ENCODE measurements at places on chromosomes 2 and 18.

DNA sequence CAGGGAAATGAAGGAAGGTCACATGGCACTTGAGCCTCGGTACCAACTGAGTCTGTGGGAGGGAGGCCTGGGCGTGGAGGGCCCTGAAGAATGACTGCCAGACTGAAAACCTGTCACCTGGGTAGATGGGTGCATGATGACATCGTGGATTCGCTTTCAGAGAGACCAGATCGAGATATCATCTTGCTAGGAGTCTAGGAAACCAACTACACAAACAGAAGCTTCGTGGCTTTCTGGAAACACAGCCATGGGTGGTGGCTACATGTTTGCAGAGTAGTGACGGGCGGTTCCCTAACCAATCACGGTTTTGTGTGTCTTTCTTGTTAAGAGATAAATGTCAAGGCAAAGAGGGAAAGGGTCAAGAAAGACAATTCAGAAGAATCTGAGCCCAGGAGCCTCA is 155.0 kb downstream of the EIPR1 start:
- peak; percentile 49 for DNase-seq

DNA sequence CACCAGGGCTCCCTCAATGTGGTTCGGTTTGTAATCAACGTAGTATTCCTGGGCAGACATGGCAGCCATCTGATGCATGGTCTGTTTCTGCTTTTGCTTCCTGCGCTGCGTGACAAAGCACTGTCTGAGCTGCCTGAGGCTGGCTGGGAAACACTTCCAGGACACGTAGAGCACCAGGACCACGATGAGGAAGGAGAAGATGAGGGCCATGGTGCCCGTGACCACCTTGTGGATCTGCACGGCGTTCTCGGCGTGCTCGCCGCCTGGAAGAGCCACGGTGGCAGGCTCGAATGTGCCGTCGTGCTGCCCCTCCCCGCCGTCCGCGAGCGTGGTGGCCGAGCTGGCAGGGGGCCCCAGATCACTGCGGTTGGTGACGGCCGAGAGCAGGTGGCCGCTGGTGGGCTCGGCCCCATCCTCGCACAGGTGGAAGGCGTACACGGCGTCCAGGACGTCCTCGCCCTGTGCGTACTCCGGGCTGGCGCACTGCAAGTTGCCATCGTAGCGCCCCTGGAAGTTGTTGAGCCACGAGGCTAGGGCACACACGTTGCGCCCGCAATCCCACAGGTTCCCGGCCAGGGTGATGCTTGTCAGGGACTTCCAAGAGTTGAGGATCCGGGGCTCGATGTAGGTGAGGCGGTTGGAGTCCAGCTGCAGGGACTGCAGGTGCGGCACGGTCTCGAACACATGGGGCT is 2.1 kb downstream of the LRRTM1 start:
- DNase-seq = no peak

DNA sequence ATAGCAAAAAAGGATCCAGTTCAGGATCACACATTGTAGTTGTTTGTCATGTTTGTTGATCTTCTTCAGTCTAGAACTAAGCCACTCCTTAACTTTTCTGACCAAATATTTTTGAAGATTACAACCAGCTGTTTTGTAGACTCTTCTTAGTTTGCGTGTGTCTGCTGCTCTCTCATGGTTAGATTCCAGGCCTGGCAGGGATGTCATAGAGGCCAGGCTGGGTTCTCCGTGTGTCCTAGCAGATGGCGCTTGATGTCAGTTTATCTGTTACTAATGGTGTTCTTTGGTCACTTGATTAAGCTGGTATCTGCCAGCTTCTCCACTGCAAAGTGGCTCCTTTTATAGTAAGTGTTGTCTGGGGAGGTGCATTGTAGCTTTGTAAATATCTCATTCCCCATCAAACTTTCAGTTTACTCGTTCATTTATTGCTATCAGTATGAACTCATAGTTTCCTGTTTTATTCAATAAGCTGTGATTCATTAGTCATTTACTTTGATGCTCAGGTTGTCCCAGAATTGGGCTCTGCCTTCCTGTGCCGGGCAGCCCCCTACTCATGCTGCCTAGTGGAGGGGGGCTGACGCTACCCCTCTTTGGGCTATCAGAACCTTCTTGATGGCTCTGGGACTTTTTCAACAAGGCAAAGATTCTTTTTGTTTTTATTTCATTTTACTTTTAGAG is 42.1 kb downstream of the GRHL1 start:
- no peak for DNase-seq

- DNase-seq = no peak
These were observed 9.4 kb downstream of the CABLES1 start for GRCh38 chr18:23144640-23145039.

DNA sequence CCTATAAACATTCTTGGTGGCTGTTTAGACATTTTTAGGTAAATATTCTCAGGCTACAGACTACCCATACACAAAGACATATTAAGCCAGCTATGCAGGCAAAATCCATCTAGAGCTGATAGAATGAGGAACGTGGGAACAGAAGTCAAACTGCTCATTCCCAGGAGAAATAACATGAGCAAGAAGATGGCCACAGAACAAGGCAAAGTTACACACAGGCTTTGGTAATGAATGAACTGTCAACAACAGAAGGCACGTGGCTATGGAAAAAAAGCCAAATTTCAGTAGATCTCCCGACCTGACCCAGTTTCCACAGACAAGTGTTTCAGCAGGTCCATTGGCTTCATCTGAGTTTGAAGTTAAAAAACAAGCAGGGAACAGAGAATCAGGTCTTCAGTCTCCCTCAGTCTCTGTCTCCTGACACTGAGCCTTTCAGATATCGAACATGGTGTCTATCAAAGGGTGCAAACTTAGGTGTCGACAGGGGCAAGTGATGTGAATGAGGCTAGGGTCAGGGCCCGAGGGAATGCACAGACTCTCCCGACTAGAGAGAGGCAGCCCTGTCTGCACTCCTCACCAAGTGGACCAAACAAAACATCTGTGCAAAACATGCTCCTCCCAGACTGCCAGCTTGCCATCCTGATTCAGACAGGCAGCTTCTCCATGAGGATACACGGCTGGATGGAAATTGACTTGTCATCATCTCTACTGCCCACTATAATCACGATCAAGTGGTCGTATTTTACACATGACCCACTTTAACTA is 25.9 kb downstream of the SIGLEC15 start:
- no peak for DNase-seq
